ENCODE measurements at places on chromosomes 11 and 22. TPM values are rescaled to one million over a fixed set of nuclear protein-coding genes. Genes with fewer than 3 reads are reported as not detected.
A peak's percentile ranks its signal among the peaks of the same experiment; 100 is the strongest.

DNA sequence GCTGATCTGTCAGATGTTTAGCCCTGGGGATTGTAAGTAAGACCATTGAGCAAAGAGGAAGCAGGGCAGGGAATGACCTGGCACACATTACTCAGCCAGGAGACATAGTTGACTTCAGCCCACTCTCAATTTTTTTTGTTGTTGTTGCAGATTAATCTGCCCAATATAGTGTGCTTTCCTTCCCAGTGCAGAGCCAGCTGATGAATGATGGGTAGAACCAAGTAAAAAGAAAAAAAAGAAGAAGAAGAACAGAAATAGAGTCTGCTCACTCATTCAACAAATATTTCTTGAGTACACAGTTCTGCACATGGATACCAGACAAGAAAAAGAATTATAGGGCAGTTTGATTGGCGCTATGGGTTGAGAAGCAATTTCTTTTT is 292.7 kb downstream of the ETS1 start:
- peaks cover 4% of the 10 kb centered on the region for H3K27me3 ChIP-seq
- peak overlapping the region; percentile 33 for H3K27ac ChIP-seq
- DNase-seq: no peak
- no peaks in the 10 kb centered on the region for H3K36me3 ChIP-seq
- peaks cover 38% of the 10 kb centered on the region for H3K4me1 ChIP-seq
- H3K4me3 ChIP-seq: no peak overlapping the region

GRCh38 chr11:134742224-134742612 is 330.2 kb upstream of the B3GAT1 start:
- DNase-seq: no peak
- H3K36me3 ChIP-seq: no peaks in the 10 kb centered on the region
- no peak overlapping the region for H3K4me3 ChIP-seq

GRCh38 chr22:36870250-36870649 is 9.4 kb downstream of the NCF4 start:
- DNase-seq: no peak
- H3K36me3 ChIP-seq: no peaks in the 10 kb centered on the region
- peaks cover 21% of the 10 kb centered on the region for H3K27me3 ChIP-seq
- H3K4me3 ChIP-seq: no peak overlapping the region
- H3K27ac ChIP-seq: no peak overlapping the region

DNA sequence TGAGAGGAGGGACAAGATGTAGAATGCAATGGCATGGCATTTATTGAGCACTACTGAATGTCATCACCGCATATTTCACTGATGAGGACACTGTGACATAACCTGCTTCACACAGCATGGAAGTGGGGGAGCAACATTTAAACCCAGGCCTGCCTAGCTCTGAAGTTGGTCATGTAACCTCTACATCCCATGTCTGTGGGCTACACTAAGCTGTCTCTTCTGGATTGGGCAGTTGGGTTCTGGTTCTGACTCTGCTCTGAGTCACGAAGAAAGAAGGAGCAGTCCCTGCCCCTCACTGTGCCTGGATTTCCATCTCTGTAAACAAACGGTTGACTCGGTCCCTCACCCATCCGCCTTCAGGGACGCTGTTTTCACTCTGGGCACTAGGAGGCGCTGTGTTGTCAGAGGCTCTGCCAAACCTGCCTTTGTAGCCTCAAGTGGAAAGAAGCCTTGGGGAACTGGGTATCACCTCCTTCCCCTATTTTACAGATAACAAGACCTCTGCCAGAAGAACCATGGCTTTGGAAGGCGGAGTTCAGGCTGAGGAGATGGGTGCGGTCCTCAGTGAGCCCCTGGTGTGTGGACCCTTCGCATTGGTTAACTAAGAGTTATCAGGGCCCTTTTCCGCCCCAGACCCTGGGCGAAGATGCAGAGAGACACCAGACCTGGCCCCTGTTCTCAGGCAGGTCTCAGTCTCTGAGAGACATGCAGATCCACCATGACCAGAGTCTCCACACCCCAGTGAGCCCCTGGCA is 12.7 kb upstream of the ARHGEF17 start:
- no peak overlapping the region for H3K4me3 ChIP-seq
- no peaks in the 10 kb centered on the region for H3K36me3 ChIP-seq
- H3K27me3 ChIP-seq: no peaks in the 10 kb centered on the region
- no peak overlapping the region for H3K27ac ChIP-seq

GRCh38 chr11:6638429-6638828 is 17.2 kb downstream of the DCHS1 start:
- peak; percentile 63 for DNase-seq
- peaks cover 56% of the 10 kb centered on the region for H3K36me3 ChIP-seq
- H3K4me1 ChIP-seq: peaks cover 44% of the 10 kb centered on the region
- no peak overlapping the region for H3K4me3 ChIP-seq

DNA sequence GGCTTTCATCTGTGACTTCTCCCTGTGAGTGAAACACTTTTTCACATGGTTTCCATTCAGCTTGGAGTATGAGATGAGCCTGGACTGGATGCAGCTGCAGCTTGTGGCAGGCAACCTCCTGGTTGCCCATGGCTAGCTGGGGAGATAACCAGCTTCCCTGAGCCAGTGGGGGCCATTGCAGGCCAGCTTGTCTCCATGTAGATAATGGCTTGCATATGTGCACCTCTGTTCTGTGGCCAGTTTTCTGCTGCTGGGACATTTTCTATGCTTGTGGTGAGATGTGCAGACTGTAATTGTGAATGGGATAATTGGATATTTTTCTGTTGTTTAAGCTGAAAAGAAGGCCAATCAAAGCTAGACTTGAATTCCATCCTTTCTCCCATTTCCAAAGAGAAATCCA is 38.5 kb downstream of the INSC start:
- H3K4me3 ChIP-seq: no peak overlapping the region
- no peaks in the 10 kb centered on the region for H3K36me3 ChIP-seq
- peaks cover 5% of the 10 kb centered on the region for H3K4me1 ChIP-seq
- no peak for DNase-seq
- H3K27ac ChIP-seq: no peak overlapping the region

The ISX gene
- total RNA-seq: not detected

All from muscle of leg (tissue), 16 donors.